ENCODE measurements at places on chromosomes 6 and 20.
A peak's percentile ranks its signal among the peaks of the same experiment; 100 is the strongest.

GRCh38 chr6:13262302-13263230, 65.8 kb downstream of the TBC1D7 start:
- no peak for DNase-seq

DNA sequence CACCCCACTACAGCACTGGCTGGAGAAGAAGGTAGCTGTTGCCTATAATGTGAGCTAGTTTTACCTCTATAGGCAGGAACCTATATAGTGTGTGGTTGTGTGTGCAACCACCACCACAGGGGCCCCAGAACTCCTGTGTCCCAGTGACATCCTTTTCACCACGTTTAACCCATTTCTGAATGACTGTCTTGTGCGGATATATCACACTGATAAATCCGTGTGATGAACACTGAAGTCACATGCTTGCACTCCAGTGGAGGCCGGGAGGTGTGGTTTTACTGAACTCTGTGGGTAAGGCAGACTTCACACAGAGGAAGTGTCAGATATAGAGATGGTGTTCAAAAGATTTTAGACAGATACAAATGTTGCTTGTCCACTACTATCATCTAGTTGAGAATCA, 32.5 kb downstream of the SDHAF4 start:
- DNase-seq: no peak

DNA sequence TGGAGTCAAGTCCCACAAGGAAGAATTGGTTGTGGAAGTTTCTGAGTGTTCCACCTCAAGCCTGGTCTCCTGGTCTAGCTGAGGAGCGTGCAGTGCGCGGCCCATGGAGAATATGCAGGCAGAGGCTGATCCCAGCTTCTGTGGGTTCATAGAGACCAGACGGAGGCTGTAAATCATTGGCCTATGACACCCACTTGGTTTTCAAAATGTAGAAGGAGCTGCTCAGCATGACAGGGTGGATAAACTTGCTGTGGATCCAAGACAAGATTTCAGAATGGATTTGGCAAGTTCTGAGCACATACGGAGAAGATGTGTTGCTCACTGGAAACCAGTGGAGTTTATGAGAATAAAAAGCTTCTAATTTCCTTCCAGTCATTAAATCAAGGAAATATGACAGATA, 744 bp downstream of the KIF25 start:
- no peak for DNase-seq

DNA sequence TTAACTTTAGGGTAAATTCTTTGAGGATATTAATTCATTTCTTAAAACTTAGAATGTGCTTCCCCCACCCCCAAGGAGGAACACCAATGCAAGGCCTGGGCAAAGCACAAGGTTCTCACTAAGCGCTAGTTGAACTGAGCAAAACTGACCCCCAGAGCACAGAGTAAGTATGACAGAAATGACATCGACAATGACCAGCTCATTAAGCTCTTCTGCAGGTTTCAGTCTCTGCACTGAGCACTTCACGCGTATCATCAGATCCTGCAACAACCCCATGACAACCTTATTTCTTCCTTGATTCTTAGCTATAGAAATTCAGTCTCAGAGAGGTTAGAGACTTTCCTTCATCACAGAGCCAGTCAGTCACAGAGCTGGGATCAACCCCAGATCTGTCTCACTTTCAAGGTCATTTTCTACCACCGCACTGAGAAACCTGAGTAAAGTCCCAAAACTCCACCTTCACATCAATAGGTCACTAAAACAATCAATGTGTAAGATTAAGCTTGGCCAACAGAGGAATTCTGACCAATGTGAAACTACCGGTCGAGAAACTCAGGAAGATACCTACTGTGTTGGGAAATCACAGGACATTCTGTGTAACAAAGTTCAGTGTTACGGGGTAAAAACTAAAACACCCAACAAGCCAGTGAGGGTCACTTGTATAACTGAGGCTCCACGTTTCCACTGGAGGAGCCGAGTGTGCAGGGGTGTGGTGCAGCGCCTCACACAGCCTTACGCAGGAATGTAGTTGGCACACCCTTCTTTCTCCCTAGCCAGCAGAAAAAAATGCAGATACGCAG, 129.0 kb upstream of the FOXQ1 start:
- no peak for DNase-seq

GRCh38 chr6:113597231-113597583, 259.9 kb upstream of the MARCKS start:
- DNase-seq: no peak

GRCh38 chr6:156943166-156943565, 166.0 kb downstream of the ARID1B start:
- no peak for DNase-seq

- DNase-seq: no peak
These were observed 129.8 kb downstream of the ALDH8A1 start for GRCh38 chr6:134819863-134820800.

DNA sequence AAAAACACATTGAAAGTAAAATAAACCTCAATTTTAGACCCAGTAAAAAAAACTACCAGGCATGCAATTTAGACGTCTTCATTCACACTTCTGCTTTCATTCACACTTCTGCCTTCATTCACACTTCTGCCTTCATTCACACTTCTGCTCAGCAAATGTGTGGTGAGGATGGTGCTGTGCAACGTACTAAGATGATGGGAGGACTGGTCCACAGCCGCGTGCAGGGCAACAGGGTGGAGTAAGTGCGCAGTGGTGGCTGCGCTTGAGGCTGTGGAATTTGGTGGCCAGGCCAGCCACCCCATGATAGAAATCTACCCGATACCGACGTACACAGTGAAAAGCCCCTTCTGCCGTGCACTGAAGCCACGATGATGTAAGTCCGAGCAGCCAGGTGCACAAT, 114.3 kb upstream of the CD93 start:
- no peak for DNase-seq

- no peak for DNase-seq
These were observed 126.4 kb downstream of the LY86 start for GRCh38 chr6:6714953-6715352.

- no peak for DNase-seq
These were observed 51.5 kb upstream of the E2F3 start for GRCh38 chr6:20350215-20350614.

DNA sequence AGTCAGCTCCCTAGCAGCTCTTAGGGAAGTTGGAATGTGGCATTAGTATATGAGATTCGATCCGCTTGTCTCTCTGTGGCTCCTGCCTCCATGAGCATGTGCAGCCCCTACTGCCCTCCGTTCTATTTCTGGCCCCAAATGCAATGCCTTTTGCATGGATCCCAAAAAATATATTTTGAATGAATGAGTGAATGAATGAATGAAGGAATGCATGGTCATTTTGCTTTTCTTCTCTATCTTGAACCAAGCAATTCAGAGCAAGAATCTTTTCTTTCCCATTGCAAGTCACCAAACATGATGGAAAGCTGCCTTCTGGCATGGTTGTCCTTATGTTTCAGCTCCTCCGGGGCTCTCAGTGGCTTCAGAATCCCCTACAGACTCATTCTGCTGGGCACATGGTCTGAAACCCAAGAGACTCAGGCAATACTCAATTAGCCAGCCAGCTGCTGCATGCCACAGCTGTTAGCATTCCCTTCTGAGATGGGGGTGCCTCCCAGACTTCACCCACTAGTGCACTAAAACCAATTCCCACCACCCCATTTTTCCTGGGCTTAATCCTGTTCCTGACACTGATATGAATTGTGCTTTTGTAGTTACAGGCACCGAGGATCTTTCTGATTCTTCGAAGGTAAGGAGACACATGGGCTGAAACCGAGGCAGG, 2.6 kb upstream of the IYD start:
- DNase-seq: no peak

DNA sequence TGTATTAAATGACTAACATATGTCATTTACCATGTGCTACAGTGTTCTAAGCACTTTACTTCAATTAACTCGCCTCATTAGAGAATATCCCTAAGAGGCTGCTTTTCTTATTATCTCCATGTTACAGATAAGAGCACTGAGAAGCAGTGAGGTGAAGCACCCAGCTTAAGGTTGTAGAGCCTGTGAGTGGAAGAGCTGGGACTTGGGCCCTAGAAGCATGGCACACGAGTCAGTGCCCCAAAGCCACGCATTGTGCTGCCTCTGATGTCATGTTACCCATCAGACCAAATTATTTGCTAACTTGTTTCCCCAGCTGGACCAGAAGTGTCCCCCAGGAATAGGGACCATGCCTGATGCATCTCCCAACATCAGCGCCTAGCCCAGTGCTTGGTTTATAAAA, 34.1 kb downstream of the POFUT1 start:
- DNase-seq: no peak

DNA sequence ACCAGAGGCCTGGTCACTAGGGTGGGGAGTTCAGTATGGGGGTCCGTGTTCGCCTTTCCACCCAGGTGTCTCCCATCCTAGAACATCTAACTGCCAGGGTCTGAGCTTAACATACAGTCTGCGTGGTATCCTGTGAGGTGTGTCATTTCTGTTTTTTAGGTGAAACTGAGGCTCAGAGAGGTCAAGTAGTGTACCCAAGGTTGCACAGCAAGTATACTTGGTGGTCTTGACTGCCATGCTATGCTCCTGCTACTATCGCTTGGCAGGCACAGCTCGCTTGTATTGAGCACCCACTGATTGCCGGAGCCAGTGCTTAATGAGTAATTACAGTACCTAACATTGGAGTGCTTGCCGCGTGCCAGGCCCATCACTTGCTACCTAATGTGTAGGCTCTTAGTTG, 26.2 kb downstream of the GTSF1L start:
- DNase-seq: no peak

GRCh38 chr6:159973406-159973805, 4.5 kb downstream of the IGF2R start:
- DNase-seq: no peak

GRCh38 chr6:149270616-149271015, 46.9 kb upstream of the TAB2 start:
- no peak for DNase-seq

DNA sequence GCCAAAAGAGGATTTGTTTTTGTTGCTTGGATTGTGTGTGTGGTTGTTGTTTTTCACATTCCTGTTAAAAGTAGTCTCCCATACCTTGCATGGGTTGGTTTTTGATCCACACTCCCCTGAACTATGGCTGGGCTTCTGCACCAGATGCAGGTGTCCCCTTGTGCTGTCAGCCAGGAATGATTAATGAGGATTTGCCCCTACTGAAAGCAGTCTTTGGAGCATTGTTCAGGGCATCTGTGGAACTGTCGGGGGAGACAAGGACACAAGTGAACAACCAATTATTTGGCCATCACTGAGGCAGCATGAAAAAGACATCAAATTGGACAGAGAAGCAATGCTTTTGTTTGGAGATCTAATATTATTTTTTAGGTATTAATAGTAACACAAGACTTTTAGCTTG, 373.2 kb upstream of the MMS22L start:
- DNase-seq: no peak

GRCh38 chr6:134632024-134632423, 314.1 kb upstream of the SGK1 start:
- no peak for DNase-seq

GRCh38 chr6:125809570-125810170, 18.9 kb downstream of the NCOA7 start:
- no peak for DNase-seq

GRCh38 chr20:49165611-49166010, 22.5 kb downstream of the STAU1 start:
- DNase-seq: no peak

DNA sequence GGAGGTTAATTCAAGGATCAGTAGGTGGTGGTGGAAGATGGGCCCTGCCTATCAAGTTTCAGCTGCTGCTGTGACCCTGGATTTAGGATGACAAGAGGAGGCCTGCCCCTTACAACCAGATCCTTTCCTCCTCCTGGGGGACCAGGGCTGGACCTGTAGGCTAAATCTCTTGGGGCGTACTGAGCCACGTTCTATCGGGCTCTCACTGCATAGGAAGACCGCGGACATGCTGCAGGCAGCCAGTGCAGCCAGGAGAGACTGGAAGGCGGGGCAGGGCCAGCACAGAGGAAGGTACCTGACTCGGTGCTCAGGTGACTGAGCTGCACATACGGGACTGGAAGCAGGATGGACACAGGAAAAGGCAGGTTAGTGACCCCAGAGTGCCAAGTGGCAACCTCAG, 8.5 kb upstream of the SLA2 start:
- DNase-seq: no peak

- DNase-seq: no peak
These were observed 146.6 kb upstream of the BMP5 start for GRCh38 chr6:56021943-56022342.

DNA sequence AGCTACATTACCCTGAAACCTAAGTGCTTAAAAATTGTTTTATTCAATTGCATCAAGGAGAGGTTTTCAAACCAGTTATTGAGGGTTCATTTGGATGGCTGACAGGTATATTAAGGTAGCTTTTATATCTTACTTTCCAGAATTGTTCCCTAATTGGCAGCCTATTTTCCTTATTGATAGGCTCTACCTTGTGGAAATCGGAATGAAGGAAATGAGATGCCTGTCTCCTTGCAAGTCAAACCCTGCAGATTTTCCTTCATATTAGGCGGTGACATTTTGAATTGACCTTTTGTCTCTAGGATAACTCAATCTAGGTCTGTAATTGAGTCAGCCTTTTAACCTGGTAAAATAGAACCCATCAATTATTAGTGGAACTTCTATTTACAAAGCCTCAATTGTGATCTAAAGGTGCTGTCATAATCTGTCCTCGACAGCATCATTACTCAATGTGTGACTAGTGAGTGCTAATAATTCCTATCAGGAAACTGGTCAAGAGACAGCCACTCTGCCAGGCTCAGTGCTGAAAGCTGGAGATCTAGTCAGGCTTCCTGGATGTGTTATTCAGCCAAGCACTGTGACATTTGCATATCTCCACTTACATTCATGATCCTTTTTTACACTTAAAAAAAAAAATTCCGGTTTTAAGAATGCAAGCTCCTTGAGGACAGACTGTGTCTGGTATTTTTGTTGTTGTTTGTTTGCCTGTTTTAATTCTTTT, 20.1 kb downstream of the OPRM1 start:
- no peak for DNase-seq

DNA sequence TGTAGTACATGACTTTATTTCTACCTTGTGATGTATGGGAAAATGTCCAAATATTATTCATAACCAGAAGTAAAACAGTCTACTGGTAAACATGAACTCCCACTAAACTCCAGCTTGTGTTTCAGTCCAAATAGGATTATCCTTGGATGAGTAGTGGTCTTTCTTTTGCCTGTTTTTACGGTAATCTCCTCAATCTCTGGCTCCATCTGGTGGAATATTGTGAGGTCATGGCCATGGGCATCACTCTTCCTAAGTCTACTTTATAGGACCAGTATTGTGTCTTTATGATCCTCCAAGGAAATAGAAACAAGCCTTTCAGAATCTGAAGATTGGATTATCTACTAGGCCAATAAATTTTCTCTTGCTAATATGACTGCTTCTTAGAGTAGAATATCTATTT, 505.0 kb downstream of the BMP2 start:
- DNase-seq: no peak

DNA sequence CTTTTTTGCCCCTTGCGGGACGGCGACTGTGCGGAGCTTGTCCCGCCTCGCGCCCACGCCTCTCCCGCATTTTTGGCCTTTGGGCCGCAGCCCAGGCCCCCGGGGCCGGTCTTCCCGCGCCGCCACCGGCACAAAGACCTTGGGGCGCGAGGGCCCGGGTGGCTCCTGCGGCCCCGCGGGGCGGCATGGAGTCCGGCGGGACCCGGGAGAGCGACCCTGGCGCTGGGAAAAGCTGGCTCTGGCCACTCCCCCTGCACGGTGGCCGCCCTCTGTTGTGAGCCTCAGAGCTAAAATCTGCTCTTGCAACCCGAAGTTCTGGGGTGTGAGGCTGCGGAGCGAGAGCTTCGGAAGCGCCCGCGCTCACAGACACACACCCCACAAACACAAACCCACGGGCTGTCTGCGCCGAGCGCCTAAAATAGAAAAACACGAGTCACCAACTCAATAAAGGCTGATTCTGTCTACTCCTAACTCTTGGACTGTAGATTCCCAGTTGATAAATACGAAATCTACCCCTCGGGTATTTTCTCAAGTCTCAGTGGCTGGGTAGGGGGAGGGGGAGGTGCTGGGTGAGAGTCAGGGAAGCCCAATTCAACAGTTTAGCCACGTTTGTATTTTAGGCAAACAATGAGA, 496 bp upstream of the BEND3 start:
- DNase-seq: peak; percentile 74

All from progenitor cell of endocrine pancreas (in vitro differentiated cells).